ENCODE measurements at places on chromosomes 11 and 22.

DNA sequence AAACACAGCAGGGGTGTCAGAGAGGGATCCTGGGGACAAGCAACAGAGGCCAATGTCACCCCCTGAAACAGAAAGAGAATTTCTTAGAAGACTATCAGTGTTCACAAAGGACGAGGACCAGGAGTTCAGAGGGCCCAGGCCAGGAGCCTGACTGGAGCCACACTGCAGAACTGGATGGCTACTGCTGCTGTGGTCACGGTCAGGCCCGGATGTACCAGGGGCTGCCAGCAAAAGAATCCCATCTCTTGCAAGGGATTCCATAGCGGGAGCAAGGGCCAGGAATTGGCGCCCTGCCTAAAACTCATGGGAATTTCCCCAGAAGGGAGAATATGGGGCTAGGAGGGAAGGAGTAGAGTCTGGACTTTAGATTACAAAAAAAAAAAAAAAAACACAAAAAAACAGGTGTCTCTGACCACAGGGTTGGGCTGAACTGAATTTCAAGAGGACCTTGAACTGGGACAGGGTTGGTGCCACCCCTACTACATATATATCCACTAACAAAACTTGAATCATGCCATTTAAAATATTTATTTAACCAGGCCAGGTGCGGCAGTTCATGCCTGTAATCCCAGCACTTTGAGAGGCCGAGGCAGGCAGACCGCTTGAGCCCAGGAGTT, 15.7 kb upstream of the KCTD14 start:
- no peak for DNase-seq

DNA sequence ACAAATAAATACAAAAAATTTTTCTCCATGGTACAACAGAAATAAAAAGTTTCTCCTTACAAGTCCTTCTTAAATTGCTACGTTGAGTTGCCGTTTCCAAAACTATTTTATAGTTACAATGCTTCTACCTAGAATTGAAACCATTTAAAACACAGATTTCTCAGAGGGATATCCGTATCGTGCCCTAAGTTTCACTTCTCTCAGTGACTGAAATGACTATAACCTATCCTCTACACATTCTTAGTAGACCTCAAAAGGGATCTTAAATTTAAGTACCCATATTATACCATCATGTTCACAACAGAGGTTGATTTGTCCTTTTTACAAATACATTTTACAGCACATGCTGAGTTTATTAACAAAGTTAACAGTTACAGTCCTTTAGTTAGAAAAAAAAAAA, 44.1 kb downstream of the USP28 start:
- DNase-seq = no peak

DNA sequence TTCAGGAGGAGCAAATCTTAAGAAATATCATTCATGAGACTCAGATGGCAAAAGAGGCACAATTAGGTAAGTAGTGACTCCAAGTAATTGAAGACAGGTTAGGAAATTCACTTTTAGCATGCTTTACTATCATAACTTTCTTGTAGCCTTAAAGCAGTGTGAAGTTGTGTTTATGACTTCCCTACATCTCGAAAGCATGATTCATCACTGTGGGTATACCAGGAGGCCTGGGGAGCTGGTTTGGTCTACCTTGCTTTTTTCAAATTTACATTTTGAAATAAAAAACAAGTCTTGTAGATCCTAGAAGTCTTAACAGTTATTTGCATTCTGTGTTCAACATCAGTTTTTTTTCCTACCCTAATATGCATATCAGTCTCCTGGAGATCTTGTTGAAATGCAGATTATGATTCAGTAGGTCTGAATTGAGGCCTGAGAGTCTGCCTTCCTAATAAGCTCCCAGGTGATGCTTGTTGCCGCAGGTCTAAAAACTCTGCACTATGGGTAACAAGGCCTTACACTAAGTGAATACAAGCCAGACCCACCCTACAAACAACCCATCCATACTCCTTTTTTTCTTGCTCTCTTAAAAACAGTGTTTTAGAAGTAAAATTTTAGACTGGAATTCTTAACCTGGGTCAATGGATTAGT, 41.4 kb downstream of the TTC17 start:
- no peak for DNase-seq

DNA sequence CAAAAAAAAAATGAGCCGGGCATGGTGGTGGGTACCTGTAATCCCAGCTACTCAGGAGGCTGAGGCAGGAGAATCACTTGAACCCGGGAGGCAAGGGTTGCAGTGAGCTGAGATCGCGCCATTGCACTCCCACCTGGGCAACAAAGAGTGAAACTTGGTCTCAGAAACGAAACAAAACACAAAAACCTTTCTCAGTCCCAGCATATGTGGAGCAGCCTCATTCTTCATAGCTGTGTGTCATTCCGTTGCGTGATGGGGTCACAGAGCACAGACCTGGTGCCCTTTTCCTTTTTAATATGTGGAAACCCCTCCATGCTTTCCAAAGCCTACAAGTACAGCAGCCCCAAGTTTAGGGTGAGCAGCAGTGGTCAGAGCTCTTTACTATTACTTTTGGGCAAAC, 13.7 kb downstream of the PEX26 start:
- DNase-seq = no peak

DNA sequence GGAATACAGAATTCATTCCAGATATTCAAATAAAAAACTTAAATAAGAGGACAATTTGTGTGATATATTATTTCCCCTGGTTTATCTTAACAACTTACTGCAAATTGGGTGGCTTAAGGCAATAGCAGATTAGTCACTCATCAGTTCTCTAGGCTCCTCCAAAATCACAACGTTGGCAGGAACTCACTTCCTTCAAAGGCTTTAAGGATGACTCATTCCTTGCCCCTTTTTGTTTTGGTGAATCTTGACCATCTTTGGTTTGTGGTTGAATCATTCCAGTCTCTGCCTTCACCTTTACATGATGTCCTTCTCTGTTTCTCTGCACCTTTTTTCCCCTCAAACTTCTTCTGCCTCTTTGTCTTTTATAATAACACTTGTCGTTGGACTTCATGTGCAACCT, 3.4 kb downstream of the OR10AG1 start:
- DNase-seq = no peak

GRCh38 chr22:46471901-46472721, 65.3 kb downstream of the CELSR1 start:
- no peak for DNase-seq

GRCh38 chr11:77400271-77400670, 73.6 kb downstream of the PAK1 start:
- no peak for DNase-seq

- peak; percentile 25 for DNase-seq
Observed at GRCh38 chr22:50627642-50628542, at the start of gene ARSA. Gene ARSA, minus strand, starts transcription at chr22:50628152. Its CDS starts 373 bp downstream, at chr22:50627779.

DNA sequence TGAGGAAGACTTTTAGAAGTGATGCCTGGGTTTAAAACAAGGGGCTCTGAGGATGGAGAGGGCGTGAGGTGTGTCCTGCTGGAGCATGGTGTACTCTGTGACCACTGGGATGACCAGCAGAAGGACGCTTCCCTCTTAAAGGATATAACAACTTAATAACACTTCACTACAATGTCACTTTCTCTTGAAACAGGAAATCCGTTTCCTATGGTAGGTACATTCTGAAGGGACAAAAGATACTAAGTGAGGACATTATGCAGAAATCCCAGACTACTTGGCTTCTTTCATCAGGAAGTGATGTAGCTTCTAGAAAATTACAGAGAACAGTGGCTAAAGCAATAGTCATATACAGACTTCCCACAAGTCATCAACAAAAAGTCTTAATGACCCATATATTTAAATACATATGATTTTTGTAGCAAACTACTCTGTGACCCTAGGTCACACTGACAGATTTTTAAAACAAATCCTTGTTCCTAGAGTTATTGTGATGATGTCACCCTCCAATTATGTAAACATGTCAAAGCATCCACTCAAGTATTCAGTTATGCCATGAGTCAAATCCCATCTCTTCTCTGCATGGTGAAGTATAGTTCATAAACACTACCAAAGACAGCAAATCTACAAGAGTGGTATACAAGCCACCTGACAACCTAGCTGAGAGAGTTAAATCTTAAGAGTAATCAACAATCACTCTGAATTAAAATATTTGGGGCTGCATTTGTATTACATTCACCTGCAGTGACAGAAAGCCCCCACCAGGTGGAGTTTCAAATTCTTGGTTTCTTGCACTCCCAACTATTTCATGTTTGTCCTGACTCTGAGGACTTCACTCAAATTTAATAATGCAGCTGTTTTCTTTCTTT, 32.8 kb downstream of the PITPNB start:
- peak; percentile 35 for DNase-seq

- no peak for DNase-seq
Observed at GRCh38 chr11:12600829-12601228, 73.4 kb upstream of the TEAD1 start.

DNA sequence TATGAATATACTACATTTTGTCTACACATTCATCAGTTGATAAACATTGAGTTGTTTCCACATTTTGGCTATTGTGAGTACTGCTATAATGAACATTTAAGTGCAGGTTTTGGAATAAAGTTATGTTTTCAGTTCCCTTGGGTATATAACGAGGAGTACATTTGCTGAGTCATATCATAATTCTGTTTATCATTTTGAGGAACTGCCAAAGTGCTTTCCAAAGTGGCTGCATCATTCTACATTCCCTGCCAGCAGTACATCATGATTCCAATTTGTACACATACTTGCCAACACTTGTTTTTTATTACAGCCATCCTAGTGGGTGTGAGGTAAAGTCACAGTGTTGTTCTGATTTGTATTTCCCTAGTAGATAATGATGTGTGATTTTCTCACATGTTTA, 1458.6 kb upstream of the TENM4 start:
- DNase-seq = no peak

DNA sequence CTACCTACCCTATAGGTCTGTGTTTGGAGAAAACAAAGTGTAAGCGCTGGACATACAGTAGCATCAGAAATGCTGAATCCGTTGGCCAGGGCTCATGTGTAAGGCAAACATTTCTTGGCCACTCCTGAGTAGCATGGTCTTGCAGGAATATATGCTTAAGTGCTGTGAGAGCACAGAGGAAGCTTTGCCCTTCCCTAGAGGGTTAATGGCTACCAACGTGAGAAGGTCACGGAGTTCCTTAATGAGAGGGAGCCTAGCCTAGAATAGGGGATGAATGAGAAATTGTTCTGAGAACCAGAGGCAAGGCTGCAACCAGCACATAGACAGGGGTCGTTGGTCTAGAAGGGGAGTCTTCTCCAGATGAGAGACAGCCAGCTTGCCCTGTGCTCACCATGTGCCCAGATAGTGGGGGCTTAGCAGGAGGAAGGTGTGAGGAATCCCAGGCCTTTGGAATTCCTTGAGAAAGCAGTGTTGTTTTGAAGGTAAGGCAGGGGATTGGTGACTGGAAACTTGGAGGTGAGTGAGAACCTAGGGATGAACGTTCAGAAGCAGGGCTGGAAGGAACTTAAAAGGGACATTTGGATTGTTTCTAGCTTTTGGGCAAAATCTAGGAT, 29.5 kb downstream of the RCOR2 start:
- no peak for DNase-seq

DNA sequence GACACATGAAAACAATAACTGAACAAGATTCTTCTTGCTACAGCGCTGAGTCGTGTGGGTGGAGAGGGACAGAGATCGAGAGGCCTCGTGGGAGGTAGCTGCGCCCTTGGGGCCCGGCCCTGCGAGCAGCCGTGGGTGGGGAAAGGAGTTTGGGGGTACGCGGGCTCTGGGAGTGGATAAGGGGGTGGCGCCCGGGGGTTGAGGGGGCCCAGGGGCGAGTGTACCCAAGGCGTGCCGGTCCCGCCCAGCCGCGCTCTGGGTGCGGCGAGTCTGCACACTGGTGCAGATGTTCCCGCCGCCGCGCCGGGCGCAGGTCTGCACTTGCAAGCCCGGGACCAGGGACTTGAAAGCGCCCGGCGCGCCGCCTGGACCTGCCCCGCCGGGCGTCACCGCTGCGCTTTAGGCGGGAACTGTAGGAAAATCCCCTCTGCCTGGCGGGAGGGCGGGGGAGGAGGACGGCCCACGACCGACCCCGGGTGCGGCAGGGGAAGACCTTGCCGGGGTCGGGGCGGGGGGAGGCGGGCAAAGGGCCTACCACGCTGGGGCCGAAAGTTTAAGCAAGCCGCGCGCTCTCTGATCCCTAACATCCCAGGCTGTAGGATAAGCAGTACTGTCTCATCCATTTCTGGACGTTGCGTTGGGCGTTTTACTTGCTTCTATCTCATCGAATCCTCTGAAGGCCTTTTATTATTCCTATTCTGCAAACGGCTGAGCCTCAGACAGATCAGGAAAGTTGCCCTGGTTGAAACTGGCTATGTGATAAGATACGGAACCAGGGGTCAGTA, 1.4 kb upstream of the KREMEN1 start:
- DNase-seq = no peak

DNA sequence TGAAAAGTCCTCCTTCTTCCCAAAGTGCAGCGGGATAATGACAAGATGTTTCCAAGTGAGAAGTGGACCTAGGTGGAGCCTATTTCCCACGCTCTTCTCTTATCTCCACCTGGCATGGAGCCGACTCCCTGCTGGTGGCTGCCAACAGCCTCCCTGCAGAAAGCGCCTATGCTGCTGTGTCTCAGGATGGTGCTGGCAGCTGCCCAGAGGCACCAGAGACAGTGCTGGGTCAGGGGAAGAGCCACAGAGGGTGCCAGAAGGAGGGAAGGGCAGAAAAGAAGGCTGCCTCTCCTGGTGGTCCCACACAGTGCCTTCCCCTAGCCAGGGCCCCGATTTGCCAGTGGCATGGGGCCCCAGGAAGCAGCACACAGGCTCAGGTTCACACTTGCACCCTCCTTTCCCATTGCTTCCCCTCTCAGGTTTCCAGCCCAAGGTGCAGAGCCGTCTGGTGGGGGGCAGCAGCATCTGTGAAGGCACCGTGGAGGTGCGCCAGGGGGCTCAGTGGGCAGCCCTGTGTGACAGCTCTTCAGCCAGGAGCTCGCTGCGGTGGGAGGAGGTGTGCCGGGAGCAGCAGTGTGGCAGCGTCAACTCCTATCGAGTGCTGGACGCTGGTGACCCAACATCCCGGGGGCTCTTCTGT, 19.0 kb downstream of the CD5 start:
- DNase-seq = no peak

DNA sequence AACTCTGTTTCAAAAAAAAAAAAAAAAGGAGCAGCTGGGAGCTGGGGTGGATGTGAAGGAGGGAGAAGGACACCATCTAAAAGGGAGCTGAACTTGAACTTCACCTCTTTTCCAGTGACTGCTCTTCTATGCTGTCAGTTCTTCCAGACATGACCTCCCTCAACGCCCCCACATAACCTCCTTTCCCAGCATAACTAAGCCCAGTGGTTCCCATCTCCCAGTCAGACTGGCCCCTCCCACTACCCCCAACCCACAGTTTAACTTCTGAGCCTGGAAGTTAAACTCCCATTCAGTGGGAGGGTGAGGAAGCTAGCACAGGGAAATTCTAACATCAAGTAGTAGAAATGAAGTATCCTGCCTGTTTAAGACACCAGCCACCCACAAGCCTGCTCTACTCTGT, 1.8 kb downstream of the ARHGAP1 start:
- DNase-seq = no peak

Data from kidney epithelial cell (primary cell).